ENCODE measurements at places on chromosomes 5 and 9.

DNA sequence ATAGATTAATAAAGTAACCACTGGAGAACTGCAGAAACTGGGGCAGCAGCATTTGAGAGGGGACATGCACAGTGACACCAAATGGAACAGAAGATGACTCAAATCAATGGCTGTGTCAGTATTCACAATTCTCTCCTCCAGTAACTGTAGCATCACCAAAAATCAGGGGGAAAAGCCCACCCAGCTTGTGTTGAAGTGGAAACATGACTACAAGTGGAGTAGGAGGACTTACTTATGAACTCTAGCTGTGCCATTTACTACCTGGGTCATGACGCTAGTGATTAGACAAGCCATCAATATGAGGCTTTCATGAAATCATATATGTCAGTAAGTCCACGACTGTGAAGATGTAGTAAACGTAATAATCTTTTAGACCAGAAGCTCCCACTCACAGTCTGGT lies 199.8 kb upstream of the PTGER4 start:
- no peak for DNase-seq

DNA sequence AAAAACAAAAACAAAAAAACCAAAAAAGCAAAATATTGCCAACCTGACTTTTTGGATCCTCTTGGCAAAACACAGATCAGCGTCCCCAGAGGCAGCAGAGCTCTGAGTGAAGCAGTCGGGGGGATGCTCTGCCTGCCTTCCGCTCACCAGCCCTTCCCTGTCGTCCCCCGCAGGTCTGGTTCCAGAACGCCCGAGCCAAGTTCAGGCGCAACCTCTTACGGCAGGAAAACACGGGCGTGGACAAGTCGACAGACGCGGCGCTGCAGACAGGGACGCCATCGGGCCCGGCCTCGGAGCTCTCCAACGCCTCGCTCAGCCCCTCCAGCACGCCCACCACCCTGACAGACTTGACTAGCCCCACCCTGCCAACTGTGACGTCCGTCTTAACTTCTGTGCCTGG lies 20.7 kb downstream of the LHX2 start:
- no peak for DNase-seq

- DNase-seq: no peak
Measured at GRCh38 chr5:126949475-126949874, 80.9 kb downstream of the MARCHF3 start.

DNA sequence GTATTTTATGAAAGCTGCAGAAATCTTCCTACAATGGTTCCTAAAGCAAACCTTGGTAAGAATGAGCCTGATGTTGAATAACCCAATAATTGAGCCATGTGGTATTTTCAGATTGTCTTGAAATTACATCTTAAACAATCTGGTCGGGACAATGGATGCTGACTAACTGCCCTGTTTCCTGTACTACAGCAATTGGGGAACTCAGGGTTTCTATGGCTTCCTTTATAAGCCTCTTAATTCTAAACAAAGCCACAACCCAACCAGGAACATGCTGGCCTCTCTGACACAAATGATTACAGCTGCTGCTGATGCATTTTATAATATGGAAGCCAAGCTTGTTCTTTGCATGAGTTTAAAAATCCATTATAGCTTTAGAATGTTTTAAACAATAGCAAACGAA lies 30.2 kb downstream of the PTPN3 start:
- DNase-seq: no peak

DNA sequence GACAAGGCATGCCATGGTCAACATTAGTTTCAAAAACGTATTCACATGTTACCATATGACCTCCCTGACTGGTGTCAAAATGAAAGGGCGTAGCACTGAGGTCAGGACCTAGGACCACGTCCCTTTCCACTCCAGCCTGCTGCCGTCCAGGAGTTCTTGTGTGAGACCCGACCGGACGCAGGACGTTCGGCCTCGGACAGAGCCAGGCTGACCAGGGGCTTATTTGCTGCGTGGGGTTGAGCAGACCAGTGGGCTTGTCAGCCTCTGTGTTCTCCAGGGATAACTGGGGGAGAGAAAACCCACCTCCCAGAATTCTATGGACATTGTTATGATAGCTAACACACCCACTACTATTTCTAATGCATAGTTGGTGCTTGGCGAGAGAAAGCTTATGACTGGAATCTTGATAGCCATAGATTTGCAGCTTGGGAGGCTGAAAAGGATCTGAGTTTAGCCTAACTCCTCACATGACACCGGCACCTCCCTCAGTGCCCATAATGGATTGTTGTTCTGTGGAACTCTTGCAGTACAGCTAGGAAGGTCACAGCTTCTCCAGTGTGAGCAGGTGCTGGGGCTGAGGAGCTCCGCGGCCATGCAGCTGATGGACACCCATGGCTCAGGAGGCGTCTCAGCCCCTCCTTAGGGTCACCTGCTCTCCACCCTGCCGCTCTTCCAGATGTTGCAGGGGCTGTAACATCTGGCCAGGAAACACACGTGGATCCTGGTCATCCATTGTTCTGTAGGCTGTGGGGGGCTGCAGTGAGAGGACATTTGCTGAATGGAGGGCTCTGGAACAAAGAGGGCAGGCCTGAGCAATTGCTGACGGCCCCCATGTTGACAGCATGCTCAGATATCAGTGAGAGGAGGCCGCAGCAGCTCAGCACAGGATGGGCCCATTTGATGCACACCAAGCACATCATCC lies 368.4 kb downstream of the IRX2 start:
- no peak for DNase-seq

GRCh38 chr9:98607787-98608186 lies 100.9 kb downstream of the GABBR2 start:
- no peak for DNase-seq

- DNase-seq: no peak
Measured at GRCh38 chr9:135955934-135956801, 5.0 kb downstream of the UBAC1 start.

DNA sequence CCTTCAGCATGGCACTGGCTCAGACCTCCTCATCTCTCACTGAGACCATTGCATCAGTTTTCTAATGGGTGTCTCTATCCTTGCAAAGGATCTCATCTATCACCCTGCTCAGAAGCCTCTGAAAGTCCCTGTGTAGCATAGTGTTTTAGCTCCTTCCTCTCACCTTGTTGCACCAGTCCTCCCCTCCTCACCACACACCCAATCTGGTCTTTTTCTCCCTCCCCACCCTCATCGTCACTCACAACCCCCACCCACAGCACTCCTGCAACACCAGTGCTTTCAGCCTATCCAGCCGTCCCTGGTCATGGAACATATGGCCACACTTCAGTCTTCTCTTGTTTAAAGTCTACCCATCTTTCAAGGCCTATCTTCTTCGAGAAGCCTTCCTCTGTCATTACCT lies 74.5 kb downstream of the ANGPTL2 start:
- no peak for DNase-seq

DNA sequence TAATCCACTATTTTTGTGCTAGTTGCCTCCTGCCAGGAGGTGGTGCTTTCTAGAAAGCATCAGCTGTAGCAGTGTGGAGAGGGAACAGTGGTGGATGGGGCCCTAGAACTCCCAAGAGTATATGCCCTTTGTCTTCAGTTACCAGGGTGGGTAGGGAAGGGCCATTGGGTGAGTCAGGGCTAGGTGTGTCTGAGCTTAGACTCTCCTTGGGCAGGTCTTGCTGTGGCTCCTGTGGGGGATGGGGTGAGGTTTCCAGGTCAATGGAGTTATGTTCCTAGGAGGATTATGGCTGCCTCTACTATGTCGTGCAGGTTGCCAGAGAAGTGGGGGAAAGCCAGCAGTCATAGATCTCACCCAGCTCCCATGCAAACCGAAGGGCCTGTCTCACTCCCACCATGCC lies 11.3 kb upstream of the ADAMTS12 start:
- DNase-seq: no peak

- no peak for DNase-seq
Measured at GRCh38 chr9:93964685-93965084, 9.5 kb upstream of the BARX1 start.

- no peak for DNase-seq
Measured at GRCh38 chr5:17190242-17190778, 27.1 kb upstream of the BASP1 start.

DNA sequence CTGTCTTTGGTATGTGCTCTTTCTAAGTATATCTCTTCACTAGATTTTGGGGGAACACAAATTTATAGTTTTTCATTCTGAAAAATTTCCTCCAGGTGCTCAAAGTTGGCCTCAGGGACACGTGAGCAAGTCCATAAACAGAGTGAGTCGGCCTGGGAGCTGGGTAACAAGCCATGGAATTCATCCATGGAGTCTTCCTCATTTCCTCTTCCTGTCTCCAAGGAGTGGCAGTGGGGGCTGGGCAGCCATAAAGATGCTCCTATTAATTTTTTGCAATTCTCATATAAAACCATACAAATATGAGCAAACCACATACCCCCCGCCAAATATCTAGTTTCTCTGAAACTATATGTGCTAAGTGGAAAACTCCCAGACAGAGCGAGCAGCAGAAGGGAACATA lies 136.6 kb upstream of the OTULINL start:
- no peak for DNase-seq

DNA sequence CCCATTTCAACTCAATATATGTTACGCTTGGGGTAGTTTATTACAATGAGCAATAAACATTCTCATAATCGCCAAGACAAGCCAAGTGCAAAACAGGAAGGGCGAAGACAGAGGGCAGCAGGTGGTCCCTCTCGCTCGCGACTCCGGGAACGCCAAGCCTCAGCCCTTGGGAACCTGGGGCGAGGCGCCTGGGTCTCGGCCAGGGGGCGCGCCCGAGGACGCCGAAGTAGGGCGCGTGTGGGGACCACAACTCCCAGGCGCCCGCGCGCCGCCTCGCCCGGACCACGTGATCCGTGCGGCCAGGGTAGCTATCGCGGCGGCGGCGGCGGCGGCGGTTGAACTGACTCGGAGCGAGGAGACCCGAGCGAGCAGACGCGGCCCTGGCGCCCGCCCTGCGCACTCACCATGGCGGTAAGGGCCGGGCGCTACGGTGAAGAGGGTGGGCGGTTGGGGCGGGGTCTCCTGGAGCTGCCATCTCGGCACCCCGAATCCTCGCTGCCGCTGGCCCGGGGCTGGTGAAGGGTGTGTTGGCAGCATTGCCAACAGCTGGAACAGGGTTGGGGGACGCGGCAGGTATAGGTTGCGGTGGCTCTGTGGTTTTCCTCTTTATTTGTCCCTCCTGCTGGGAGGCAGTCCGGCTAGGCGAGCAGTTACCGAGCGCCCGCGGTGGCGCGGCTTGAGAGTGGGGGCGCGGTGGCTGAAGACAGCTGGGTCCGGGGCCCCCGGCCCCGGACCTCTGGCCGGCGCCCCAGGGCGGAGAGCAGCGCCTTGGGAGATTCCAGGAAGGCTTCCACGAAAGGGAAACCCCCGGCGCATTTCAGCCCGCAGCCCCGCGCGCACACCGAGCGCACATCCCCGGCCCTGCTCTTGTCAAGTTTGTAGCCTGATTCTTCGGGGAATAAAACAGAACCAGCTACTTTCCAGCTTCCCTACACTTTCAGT lies at the start of gene SLC31A2:
SLC31A2 (plus strand) TSS at position 338 of the 942 bp plus-strand sequence; CDS start at position 406, 68 bp downstream.
- peak; percentile 54 for DNase-seq

GRCh38 chr5:95959051-95959887 lies 2.4 kb downstream of the ELL2 start:
- no peak for DNase-seq

DNA sequence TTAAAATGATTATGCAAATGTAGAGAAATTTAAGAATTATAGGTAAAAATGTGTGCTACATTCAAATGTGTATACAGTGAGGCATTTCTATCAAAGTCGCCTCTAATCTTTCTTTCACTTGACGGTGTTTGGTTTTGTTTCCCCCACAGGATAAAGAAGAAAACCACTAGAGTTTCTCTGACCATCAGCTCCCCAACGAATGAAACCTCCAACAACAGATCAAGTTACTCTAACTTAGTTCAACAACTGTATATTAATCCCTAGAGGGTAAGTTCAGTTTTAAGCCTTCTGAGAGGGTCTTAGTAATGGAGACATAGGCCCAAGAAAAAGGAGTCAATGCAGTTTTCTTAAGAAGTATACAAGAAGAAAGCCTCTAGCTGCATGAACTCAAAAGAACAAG lies 11.5 kb upstream of the MYOT start:
- DNase-seq: no peak

DNA sequence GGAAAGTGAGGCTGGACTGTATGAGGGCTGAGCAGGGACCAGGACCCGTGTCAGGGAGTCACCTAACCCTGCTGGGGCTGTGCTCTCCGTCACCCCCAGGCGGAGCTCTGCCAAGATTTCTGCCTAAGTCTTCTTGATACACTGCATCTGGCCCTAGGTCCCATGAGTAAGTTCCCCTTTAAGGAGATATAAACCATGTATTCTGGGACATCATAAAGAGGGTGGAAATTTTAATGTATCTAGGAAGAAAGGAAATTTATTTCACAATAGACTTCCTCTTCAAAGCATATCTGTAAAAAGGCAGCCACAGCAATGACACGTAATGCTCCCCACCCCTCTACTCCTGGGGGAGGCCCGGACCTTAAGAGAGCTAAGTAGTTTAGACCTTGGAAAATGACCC lies 183.4 kb downstream of the FBXL7 start:
- no peak for DNase-seq

GRCh38 chr5:96381526-96381925 lies 51.5 kb downstream of the PCSK1 start:
- no peak for DNase-seq

DNA sequence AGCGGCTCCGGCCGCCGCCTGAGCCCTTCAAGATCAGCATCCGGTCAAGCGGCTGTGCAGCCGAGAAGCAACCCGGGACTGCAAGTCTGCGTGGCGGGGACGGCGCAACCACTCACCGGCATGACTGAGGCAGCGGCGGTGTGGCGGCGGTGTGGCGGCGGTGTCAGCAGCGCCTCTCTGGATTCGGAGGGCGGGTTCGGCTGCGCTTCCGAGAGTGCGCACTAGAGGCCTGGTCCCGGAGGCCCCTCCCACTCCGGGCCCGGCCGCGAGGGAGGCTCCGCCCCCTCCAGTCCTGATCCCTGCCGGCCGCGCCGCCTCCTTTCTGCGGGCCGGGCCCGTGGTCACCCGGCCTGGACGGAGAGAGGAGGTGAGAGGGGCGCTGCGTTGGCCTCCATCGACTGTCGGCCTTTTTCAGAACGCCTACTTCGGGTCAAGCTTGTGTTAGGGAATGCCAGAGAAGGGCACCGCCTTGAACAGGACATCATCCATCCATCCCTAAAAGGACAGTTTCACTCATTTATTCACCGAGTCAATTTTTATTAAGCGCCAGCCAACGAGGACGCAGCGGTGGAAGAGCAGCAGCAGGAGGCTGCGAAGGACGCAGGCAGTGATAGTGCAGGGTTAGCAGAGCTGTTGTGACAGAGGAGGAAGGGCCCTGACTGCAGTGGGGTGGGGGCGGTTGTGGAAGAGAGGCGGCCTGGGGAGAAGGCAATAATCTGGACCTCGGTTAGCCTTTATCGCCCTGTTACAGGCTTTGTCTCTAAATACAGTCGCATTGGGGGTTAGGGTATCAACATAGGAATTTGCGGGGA lies at the start of gene ATOX1:
ATOX1 (minus strand) TSS at position 202 of the 812 bp plus-strand sequence; CDS start at position 122, 80 bp downstream.
- peak; percentile 76 for DNase-seq

DNA sequence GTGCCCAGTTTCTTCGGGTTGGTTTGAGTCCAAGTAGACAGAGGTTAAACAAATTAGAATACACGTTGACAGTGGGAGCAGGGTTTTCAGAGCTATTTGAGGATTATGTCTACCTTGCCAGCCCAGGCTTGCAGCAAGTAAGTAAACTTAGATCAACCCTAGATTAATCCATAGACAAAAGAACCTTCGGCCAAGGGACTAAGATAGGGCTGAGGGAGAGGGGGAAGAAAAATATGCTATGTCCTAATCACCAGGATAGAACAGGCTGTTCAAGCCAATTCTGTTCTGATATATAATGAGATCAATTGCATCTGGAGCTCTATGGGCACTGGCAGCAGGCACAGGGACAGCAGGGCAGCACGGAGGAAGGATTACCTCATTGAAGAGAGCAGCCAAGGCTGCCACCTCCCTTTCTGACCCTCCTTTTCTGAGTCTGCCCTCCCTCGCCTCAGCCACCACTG lies 377.7 kb downstream of the PIK3R1 start:
- DNase-seq: no peak

- DNase-seq: no peak
Measured at GRCh38 chr5:55680353-55680752, 31.8 kb downstream of the SLC38A9 start.

Data from stimulated activated CD8-positive, alpha-beta memory T cell treated with anti-CD3 and anti-CD28 coated beads, Interleukin-4, amount 100 ng/mL, for 4 hours (primary cell).